Naive thymus-derived CD4-positive, alpha-beta T cell (primary cell): ENCODE measurements at places on chromosomes 5 and 9. TPM values are rescaled to one million over a fixed set of nuclear protein-coding genes. Genes with fewer than 3 reads are reported as not detected.
A peak's percentile ranks its signal among the peaks of the same experiment; 100 is the strongest.

Gene DRD1
- total RNA-seq, result not detected

Gene PDZD2
- 1.1 TPM for total RNA-seq

Gene TMEM215
- total RNA-seq, result not detected

Gene ENTREP1
- not detected for total RNA-seq

Gene BSPRY
- 1.2 TPM for total RNA-seq

DNA sequence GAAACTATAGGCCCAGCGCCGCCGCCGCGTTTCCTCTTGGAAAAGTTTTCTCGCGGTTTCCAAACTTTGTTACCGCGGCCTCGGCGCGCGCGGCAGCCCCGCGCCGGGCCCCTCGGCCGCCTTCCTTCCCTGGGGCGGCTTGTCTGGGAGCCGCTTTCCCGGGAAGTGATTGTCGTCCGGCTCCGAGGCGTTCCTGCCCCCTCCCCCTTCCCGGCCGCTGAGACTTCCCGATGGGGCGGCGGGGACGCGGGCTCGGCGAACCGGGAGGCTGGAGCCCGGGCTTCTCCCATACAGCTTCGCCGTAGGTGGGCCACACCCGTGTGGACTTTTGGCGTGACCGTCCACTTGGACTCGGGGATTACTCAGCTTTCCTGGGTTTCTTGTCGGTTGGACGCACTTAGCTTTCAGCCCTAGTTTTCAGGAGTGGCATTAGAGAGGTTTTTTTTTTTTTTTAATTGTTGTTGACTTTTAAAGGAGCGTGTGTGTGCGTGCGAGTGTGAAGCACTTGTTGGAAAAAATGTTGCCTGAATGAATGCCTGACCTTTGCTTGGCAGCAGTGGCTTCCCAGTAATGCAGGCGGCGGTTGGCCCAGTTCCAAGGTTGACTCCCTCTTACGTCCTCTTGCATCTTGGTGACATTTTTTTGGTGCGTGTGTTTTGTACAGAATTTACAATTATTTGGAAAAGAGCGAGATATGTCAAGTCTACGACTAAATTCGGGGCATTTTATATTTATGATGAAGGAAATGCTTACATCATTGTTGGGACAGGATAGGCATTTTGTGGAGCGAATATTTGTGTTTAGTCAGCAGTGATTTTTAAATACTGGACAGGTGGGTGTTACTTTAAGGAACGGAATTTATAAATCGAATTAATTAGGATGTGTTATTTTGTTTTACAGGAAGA, 821 bp downstream of the CTNNA1 start:
- DNase-seq, result no peak

GRCh38 chr5:52895075-52895474, 94.1 kb upstream of the ITGA2 start:
- no peak for DNase-seq

GRCh38 chr5:34045023-34045422, 2.0 kb upstream of the C1QTNF3 start:
- DNase-seq, result no peak

GRCh38 chr9:112443200-112443599, 43.4 kb upstream of the KIAA1958 start:
- peak; percentile 32 for DNase-seq

DNA sequence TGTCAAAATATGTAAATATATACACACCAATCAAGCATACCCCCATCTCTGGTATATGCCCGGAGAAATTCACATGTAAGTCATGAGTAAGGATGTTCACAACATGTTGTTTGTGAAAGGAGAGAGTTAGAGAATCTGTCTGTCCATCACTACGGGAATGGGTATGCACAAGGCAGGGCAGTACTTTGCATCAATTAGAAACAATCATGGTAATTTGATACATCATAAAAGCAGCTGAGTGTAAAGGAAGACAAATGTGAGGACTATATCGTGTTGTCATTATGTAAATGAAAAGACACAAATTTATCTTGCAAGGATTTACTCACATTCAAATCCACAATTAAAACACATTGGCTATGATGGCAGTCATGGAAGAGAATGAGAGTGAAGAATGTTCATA, 146.7 kb downstream of the SV2C start:
- no peak for DNase-seq

- no peak for DNase-seq
Measured at GRCh38 chr9:21591221-21592062, 109.3 kb upstream of the IFNE start.

- no peak for DNase-seq
Measured at GRCh38 chr5:16497546-16497945, 31.9 kb upstream of the ZNF622 start.

- no peak for DNase-seq
Measured at GRCh38 chr9:35563791-35564197, 41.3 kb upstream of the TESK1 start.

- no peak for DNase-seq
Measured at GRCh38 chr5:97666783-97667182, 483.7 kb upstream of the RIOK2 start.

DNA sequence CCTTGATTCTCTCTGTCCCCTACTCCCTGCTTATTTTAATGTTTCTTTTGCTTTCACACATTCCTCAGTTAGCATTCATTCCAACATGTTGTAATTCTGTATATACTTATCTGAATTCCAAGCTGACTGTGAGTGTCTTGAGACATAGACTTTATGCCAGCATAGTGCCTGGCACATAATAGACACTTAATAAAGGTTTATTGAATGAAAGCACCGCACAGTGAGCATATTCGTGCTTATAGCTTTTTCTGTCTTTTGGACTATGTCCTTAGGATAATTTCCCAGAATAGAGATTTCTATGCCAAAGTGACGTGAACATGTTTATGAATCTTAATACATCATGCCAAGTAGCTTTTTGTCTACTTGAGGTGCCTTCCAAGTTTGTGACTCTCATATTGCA, 174.6 kb downstream of the CD180 start:
- DNase-seq, result no peak

DNA sequence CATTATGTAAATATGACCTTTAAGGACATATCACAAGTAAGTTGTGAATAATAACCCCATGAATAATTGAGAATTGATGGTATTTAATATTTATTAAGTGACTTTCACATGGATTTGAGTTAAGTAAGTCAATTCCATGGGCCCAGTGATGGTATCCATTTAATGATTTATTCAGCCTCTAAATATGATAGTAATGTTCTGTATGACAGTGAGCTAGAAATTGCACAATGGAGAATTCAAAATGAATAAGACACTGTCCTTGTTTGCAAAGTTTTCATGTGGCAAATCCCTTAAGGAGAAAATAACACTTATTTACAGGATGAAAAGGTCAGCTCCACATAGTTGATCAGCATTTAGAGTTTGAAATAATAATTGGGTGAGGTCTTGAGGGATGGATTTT, 160.7 kb downstream of the PDE4D start:
- DNase-seq, result no peak

GRCh38 chr9:127557466-127557869, 54.6 kb upstream of the STXBP1 start:
- no peak for DNase-seq

- no peak for DNase-seq
Measured at GRCh38 chr5:139863361-139863760, 67.8 kb downstream of the PSD2 start.

DNA sequence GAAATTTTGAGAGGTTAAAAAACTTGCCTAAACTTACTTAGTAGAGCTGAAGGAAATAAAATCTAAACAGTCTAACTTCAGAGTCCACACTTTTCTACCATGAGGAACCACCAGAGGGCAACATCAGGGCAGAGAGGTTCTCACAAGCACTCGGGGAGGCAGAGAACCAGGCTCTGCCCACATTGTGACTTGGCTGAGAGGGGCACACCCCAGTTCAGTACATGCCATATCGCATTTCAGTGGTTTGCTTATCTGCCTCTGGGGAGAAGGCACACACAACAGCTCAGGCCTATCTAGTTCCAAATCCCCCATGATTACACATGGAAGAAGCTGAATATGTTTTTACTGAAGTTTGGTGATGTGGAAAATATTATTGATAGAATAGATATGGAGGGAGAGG, 49.2 kb downstream of the EQTN start:
- DNase-seq, result no peak
